ENCODE measurements at places on chromosomes 13 and 19. TPM values are rescaled to one million over a fixed set of nuclear protein-coding genes. Genes with fewer than 3 reads are reported as not detected.

The PSG1 gene
- 0.51 TPM for total RNA-seq

The MATK gene
- not detected for total RNA-seq

The IGSF23 gene
- total RNA-seq = 0.33 TPM

The UBE2L5 gene
- not detected for total RNA-seq

The GSX1 gene
- total RNA-seq = not detected

The TMEM238 gene
- total RNA-seq = 0.26 TPM

The NPAS1 gene
- 0.26 TPM for total RNA-seq

The LAIR2 gene
- not detected for total RNA-seq

The WDR88 gene
- under 0.01 TPM for total RNA-seq

GRCh38 chr13:92097337-92097903, 699.0 kb downstream of the GPC5 start:
- DNase-seq = peak; percentile 1

- DNase-seq = no peak
Measured at GRCh38 chr13:29926098-29926476, 75.7 kb upstream of the UBL3 start.

DNA sequence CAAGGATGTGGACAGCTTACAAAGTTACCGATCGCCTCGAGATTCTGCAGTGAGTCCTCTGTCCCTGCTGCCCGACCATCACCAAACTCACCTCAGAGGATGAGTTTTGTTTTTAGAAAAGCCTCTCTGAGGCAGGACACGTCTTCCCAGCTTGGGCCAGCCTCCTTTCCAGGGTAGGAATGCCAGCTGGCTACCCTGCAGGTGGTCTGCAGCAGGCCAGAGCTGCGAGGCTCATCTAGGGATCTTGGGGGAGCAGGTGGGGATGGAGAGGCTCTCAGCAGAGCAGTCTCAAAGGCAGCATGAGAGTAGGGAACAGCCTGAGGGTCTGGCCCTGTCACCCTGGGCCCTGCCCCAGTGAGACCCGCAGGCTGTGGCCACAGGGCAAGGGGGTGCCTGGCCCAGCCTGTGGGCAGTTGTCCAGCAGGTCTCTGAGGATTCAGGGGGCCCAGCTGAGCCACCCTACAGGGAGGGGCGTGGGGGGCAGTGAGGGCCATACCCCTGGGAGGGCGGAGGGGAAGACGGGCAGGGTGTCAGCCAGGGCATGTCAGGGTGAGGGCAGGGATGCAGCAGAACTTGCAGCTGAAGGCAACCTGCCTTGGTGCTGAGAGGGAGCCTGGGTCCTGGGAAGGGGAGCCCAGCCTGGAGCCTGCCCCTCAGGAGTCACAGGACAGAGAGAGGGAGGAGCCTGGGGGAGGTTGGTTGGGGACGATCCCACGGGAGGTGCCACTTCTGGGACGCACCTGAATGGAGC, 57.3 kb upstream of the TPM4 start:
- DNase-seq = no peak

DNA sequence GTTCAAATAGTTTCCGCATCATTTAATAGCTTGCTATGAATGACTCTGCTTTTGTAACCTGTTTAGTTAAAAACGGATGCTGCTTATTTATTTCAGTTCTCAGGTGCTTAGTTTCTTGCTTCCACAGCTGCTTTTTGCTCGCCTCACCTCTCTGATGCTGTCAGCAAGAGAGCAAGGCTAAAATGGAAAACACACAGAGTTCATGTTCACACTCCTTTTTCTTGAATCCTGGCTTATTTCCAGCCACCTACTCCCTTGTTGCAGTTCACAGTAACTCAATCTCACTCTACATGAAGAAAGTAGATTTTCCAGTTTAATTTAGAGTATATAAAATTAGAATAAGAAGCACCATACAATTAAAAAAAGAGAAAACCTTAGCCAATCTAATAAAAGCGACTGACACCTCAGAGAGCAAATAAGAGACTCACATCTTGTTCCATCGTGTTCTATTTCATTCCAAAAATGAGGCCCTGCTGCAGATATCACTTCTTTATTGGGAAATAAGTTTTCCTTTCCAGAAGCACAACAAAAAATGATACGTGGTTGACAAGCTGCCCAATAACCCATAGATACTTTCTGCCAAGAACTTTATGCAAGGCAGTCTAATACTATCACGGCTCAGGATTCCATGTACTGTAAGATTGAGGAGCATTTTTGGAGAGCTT, 326.1 kb upstream of the SLITRK1 start:
- no peak for DNase-seq

GRCh38 chr19:14577885-14578427, 4.9 kb upstream of the CLEC17A start:
- no peak for DNase-seq

DNA sequence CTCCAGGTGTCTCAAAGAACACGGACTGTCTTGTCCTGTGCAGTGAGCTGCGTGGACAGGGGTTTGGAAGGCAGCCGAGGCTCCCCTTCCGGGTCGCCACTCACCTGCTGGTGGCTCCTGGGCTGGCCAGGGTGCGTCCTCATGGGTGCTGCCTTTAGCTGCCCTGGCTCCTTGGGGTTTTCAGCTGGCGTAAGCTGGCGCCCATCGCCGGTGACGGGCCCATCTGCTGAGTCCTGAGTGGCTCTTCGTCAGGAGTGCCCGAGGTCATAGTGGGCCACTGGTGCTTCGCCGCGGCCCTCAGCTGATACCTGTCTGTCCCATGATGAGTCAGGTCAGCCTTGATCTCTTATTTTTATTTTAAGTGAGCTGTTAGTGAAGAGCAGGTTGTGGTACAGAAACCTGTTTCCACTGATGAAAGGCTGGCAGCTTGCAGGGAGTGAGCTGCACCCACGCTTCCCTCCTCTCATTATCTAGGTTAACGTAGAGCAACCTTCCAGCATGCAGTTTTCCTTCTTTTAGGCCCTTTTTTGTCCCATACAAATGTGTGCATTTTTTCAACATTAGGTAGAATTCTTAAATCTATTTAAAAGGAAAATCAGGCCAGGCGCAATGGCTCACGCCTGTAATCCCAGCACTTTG, 18.4 kb downstream of the EPN1 start:
- DNase-seq = no peak

- no peak for DNase-seq
Measured at GRCh38 chr13:49342454-49342853, 94.7 kb downstream of the CDADC1 start.

GRCh38 chr13:110388108-110388943, 81.2 kb downstream of the COL4A2 start:
- DNase-seq = peak; percentile 87

DNA sequence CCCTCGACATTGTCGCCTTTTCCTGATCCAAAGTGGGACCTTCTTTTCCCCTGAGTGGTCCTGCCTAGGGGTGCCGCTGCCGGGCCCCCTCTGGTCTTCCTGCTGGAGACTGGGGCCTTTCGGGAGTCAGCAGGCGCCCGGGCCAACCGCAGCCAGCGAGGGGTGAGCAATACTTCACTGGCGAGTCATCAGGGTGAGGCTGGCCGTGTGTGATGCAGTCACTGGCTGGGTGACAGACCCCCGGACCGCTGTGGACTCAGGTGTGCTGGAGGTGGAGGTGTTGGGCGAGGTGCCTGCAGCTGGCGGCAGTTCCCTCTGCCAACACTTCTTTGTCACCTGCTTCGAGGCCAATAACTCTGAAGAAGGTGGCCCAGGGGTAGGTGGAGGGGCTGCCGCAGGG, 1.5 kb upstream of the CGB5 start:
- no peak for DNase-seq

DNA sequence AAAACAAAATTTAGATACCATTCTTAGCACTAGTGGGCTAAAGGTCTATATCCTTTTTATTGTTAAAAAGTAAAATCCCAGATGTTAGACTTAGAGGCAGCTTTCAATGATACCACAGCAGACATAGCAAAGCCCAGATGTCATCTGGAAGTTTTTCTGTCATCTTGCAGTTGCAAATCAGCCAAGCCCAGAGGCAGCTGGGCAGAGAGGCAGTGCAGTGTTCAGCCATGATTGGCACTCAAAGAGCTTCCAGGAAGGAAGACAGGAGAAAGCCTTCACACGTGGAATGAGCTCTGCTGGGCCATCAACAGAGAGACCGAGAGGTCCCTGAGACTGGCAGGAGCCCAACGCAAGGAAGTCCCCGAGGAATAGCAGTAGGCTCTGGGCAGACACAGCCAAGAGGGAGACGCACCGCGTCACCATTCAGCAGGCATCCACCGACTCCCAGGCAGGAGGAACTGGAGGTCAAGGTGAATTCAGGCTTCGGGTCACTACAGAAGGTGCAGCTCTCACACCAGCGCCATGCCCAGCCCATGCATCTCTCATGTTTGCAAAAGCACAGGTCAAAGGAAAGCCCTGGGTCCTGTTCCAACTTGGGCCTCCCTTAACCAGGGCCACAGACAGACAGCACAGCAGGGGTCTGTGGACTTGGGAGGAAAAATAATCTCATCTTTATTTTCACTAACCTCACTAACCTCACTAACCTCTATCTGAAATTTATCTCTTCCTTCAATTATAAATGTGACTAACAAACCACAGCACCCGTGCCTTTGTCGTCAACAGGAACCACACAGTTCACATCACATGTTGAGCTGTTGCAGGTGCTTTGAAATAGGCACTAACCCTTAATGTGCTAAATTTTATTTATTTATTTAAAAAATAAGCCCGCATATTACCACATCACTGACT, 54.9 kb downstream of the TUBGCP3 start:
- no peak for DNase-seq

DNA sequence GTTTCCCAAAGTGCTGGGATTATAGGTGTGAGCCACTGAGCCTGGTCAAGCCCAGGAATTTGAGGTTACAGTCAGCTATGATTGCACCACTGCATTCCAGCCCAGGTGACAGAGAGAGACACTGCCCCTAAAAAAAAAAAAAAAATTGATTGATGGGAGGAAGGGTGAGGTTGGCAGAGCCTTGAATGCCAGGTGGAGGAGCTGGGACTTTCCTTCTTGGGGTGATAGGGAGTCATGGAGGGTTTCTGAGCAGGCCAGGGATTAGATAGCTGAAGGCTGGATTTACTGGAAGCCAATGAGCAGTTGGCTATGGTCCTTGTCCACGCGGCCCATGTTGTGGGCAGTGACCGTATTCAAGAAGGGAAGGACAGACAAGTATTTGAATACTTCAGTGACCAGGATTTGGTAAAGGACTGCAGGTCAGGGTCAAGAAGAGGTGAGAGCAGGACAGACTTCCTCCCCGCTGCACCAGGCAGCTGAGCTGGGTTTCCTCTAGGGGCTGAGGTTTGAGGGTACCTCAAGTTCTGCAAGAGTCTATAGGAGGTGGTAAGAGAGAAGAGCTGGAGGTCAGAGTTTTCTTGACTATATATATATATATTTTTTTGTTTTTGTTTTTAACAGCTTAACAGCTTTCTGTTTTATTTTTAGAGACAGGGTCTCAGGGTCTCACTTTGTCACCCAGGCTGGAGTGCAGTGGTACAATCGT, 6.9 kb upstream of the ICAM4 start:
- no peak for DNase-seq

DNA sequence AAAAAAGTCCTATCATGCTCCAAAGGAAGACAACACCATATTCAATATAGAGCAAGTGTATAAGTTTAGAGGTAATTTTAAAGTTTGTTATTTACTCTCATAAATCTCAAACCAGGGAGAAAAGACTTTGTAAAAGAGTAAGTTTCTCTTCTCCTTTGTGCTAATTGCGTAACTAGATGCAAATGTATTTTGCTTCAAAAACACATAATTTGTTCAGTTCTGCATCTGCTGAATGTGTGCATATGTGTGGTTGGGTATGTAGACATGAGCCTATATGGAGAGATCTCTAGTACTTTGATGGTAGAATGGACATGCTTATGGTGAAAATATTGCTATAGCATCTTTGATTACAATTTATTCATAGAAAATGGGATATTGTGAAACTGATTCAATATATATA, 17.8 kb upstream of the MIR17HG start:
- DNase-seq = no peak

Measured in fibroblast of lung (primary cell).